ENCODE measurements at places on chromosomes 6 and 20. TPM values are rescaled to one million over a fixed set of nuclear protein-coding genes. Genes with fewer than 3 reads are reported as not detected.

Gene DPM1
- total RNA-seq = 42.6 TPM

Gene TRAPPC3L
- total RNA-seq = not detected

Gene RTF2
- total RNA-seq = 51.3 TPM

- DNase-seq = no peak
Observed at GRCh38 chr20:44773070-44773829, 27.6 kb downstream of the KCNK15 start.

DNA sequence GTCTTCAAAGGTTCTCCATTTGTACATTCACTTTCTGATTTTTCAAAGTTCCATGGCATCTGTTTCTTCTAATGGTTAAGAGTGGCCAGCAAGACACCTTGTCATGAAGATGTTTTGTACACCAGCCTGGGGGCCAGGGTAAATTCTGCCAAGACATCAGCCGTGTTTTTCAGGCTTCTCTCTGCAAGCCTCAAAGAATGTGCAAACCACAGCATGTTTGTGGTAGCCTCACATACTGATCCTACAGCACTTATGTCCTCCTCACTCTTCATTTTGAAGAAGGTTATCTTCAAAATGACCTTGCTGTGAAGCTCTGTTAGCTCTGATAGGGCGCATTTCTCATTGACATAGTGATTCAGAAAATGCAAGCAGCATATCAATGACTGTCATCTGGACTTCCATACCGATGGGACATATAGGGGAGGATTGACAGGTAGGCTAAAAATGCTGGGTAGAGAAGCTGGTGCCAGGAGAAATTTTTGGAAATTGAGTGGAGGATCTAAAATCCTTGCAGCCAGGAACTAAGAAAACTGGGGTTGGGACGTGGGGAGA lies 59.3 kb upstream of the SPTLC3 start:
- no peak for DNase-seq

DNA sequence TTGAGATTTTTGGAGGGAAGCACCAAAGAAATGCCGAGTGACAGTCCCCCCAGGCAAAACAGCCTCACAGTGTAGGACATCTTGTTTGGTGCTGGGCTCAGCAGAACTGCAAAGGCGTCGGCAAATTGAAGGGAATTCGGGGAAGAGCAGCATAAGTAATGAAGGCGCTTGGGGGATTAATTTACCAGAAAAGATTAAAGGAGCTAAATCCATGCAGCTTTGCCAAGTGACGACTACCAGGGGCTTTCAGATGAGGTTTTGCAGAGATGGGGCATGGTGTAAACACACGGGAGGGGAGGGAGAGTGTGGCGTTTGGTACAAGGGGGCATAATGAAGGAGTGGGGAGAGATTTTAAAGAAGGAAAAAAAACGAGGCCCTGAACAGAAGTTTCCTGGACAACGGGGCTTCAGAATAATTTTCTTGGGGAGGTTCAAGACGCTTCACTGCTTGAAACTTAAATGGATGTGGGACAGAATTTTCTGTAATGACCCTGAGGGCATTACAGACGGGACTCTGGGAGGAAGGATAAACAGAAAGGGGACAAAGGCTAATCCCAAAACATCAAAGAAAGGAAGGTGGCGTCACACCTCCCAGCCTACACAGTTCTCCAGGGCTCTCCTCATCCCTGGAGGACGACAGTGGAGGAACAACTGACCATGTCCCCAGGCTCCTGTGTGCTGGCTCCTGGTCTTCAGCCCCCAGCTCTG lies 45.4 kb upstream of the CDH22 start:
- no peak for DNase-seq

Measured in occipital lobe (tissue), 3 donors.